ENCODE measurements at places on chromosomes 5 and 9. TPM values are rescaled to one million over a fixed set of nuclear protein-coding genes. Genes with fewer than 3 reads are reported as not detected.

Gene CTSV
- polyA plus RNA-seq, result 31.5 TPM

Gene FOXD4L5
- 0.11 TPM for polyA plus RNA-seq

Gene BTNL8
- polyA plus RNA-seq, result 1.1 TPM

Gene RNF180
- 10.3 TPM for polyA plus RNA-seq

Gene PRSS3
- 2.2 TPM for polyA plus RNA-seq

DNA sequence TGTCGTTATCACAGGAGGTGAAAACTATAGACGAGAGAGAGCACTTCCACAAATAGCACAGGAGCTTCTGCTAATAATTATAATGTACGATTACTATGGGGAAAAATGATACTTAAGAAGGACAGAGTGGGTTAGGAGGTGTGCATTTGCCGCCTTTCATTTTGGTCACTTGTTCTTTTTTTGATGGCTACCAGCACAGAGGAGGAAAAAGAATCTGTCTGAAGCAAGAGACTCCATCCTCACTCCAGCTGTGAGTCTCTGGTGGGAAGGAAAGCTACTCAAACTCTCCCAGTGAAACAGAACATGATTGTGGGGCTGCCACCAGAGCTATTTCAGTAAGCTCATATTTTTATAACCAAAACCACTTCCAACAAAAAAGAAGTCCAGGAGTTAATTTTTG lies 270.4 kb upstream of the TMEM161B start:
- no peak for DNase-seq

DNA sequence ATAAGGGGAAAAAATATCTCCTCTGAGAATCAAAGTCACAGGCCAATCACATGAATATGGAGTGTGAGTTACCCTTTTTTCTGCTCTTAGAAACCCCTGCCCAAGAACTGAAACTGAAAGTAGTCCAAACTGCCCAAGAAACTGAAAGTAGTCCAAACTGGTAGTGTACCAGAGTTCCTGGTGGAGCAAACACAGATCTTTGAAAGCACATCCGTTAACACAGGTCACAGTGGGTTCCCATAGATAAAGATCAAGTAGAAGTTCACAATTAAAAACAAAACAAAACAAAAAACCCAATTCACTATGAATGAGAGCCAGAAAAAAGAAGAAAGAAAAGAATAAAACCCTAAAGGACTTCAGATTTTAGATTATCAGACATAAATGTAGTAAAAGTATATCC lies 332.4 kb upstream of the EFNA5 start:
- DNase-seq, result no peak

- no peak for DNase-seq
These were observed 5.5 kb downstream of the SEPTIN8 start for GRCh38 chr5:132771503-132771998.

DNA sequence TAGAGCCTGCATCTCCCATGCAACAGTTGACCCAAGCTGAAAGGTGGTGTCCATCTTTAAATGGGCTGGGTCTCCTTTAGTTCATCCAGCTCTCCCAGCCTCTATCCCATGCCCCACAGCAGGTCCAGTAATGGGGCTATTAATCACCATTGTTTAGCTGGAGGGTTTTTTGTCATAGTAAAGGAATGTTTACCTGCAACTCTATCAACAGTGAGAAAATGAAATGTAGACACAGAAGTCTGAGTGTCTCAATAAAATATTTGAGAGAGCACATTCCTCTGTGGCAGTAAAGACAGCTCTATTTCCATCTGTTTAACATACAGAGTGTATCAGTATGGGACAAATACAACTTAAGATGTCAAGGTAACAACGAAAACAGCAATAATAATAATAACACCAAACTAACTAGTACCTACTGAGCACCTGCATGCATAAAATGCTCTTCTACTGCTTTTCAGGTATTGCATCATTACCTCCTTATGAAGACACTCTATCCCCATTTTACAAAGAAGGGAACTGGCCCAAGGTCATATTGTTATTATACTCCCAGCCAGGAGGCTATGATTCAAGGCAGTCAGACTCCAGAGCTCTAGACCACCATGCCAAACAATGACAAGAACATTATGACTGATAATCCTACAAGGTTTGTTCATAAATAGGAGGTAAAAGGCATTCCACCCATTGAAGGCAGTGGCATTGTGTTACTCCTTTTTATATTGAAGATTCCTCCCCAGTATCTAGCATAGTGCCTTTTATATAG lies 21.0 kb upstream of the C5orf58 start:
- no peak for DNase-seq

DNA sequence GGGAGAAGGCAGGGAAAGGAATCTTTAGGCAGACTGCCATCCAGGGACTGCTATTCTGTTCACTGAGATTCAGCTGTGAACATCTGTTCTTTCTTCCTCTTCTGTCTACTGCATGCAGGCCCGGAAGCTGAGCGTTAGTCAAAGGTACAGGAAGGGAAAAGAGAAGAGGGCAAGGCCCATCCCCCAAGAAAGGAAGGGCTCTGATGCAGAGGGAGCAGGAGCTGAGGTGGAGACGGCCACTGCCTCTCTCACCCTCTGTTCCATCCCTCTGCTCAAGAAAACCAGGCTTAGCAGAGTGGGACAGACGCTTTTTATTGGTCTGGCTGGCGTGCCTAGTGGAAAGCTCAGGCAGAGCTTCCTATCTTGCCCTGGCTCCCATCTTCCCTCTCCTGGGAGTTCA lies 57.6 kb downstream of the PFDN1 start:
- no peak for DNase-seq

DNA sequence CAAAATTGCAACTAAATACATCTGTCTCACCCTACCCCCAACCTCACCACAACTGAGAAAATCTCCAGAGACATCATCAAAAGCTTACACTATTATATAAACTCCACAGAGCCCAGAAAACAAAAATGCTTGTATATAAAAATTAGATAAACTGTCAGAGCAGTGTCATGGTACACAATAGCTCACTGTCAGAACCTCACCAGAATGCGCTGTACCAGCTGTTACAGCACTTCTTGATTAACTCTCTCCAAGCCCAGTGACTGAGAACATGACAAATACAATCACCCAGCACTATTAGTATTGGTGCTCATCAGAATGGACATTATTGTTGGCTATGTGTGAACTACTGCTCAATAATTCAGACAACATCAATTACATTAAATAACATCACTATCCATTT lies 65.7 kb downstream of the ZDHHC21 start:
- DNase-seq, result no peak

GRCh38 chr5:80187421-80188090 lies 68.3 kb downstream of the SERINC5 start:
- no peak for DNase-seq

GRCh38 chr5:149356391-149356790 lies 1.5 kb upstream of the PCYOX1L start:
- DNase-seq, result no peak

Measured in renal pelvis (tissue), 12 donors.